Right kidney (tissue), 9 donors: ENCODE measurements at places on chromosomes 7 and 10.

GRCh38 chr7:45888993-45889366, 692 bp downstream of the IGFBP1 start:
- DNase-seq = peak; percentile 27

DNA sequence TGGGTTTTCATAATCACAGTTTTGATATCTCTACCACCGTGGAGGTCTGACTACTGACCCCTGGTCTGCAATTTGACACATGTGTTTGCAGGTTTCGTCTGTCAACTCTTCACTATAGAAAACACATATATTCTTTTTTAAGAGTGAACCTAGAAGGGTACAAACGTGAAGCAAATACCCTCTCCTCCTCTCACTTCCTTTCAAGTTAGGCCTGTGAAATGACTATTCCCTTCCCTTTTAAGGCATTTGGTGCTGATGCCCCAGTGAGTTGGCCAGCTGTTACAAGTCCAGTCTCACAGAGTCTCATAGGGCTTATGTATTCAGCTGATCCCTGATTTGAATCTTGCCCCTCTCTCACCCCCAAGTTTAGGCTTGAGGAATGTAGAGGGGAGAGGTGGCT, 742.0 kb upstream of the IGFBP3 start:
- DNase-seq = no peak

DNA sequence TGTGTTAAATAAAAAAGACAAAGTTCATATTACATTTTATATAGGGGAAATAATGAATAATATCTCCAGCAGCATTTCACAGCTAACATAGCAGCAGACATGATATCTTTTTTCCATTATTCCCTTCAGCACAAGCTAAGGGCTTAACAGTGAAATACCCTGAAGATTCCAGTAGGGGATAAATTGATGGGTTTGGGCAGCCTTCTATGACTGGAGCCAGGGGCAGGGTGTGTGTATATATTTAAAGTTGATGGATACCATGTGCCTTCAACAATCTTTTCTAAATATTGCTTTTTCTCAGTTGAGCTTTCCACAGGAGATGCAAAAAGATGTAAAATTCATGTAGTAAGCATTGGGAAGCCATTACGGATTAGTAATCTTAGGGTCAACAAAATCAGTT, 151.2 kb downstream of the MAGI2 start:
- no peak for DNase-seq

- DNase-seq = no peak
Observed at GRCh38 chr10:99612167-99612831, 7.9 kb downstream of the SLC25A28 start.

- no peak for DNase-seq
Observed at GRCh38 chr7:94706996-94707740, 51.2 kb upstream of the SGCE start.

GRCh38 chr7:43753843-43754242, 4.6 kb upstream of the BLVRA start:
- no peak for DNase-seq

- DNase-seq = peak; percentile 79
Observed at GRCh38 chr10:117544004-117544701, 1.6 kb downstream of the EMX2 start.

- no peak for DNase-seq
Observed at GRCh38 chr7:44294325-44295069, 30.9 kb downstream of the CAMK2B start.

DNA sequence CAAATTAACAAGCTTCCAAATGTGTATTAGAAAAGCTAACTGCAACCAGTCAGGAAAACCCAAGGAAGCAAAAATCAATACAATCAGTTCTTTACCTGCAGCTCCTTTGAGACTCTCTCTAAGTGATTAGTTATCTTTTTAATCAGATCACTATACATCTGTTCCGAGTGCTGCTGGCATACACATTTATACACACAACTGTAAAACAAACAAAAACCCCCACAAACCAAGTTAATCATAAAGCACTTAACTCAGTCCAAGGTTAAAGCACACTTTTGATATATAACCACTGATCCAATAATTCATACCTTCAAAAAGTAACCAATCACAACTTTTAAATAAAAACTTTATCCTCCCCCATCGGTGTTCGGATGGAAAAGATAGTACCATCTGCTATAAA, 25.6 kb downstream of the CACUL1 start:
- no peak for DNase-seq

GRCh38 chr7:66766041-66766440, 25.5 kb downstream of the RABGEF1 start:
- no peak for DNase-seq

- peak; percentile 80 for DNase-seq
Observed at GRCh38 chr10:129968853-129969183, 4.7 kb upstream of the EBF3 start.

- no peak for DNase-seq
Observed at GRCh38 chr7:22291977-22292376, 65.0 kb downstream of the RAPGEF5 start.

GRCh38 chr10:43970717-43971116, 322.0 kb upstream of the ZNF32 start:
- no peak for DNase-seq

DNA sequence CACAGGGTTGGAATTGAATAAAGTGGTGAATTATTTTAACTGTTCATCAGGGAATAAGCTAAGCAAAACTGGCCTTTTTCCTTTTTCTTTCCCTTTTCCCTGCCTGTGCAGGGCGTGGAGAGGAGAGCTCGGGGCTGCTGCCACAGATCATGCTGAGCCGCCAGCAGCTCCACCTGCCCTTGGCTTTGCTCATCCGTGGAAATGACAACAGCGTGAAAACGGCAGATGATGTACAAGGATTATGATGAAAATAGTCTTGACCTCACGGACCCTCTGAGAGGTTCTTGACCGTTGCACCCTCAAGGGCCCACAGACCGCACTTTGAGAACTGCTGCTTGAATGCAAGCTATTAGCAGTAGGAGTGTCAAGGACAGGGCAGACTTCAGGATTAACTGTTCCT, 10.6 kb downstream of the PPP2R2D start:
- no peak for DNase-seq

DNA sequence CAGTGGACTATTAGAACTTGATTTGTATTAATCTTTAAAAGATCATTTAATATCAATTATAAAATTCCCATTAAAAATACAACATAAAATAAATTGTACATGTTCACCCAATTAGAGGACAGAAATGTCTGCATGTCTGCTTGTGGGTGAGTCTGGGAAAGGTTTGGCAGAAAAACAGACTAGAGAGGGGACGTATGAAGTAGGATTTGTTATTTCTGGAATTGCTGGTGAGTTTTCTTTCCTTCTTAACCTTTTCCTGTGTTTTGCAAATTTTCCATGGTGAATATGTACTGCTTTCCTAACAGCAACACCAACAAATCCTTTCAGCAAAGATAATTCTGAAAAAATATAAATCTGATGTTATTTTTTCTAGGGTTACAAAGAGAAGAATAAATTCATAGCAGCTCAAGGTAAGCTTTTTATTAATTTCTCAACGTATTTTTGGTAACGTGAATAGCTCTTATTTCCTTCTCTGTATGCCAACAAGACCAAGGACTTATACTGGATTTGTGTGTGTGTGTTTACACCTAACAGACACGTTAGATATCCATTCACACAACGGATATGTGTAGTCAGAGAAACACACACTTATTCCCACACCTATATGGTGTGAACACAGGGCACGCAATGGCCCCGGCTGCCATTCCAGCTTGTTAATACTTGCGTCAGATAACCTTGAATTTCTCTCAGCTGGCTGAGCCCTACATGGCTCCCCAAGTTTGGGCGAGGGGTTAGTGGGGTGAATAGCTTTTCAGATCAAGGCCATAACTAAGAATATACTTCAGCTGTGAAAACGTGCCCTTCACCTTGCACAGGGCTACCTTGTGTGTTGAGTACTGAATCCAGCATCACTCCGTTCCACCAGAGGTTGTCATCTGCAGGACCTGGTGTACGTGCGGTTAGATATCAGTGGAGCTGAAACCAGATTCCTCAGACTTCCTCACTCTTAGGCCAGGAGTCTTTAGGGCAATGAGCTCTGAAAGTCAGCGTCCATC, 64.6 kb downstream of the MKI67 start:
- no peak for DNase-seq

GRCh38 chr7:80312139-80312661, 177.6 kb downstream of the GNAI1 start:
- DNase-seq = peak; percentile 17

DNA sequence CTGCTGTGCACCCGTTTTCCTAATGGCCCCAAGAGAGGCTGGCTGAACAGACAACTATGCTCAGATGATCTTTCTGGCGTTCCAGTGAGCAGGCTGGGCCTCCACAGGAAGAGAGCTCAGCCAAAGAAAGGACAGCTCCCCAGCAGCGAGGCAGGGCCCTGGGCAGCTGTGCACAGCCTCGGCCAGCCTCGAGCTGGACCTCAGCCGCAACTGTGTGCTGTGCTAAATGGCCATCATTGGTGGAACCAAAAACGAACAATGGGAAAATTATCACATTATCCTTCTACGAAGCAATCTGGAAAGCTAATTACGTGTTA, 97.5 kb downstream of the CTBP2 start:
- DNase-seq = no peak

- DNase-seq = no peak
Observed at GRCh38 chr10:95693071-95693667, 558 bp downstream of the TCTN3 start.

- DNase-seq = no peak
Observed at GRCh38 chr7:21106296-21106732, 319.6 kb upstream of the SP8 start.

GRCh38 chr7:158404031-158404761, 183.4 kb downstream of the PTPRN2 start:
- DNase-seq = no peak

DNA sequence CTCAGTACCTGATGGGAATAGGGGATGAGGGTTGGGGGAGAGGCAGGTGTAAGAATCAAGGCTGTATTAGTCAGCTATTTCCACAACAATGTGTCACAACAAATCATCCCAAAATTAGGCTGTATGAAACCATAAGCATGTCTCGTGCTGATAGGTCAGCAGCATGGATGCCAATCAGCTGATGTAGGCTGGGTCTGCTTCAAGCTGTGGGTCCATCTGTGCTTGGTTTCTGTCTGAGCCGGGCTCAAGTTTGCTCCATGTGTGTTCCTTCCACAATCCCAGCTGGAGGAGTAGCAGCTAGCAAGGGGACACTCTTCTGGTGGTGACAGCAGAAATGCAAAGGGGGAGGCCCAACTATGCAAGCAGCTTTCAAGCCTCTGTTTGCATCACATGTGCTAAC, 97.9 kb upstream of the ZNF746 start:
- no peak for DNase-seq

DNA sequence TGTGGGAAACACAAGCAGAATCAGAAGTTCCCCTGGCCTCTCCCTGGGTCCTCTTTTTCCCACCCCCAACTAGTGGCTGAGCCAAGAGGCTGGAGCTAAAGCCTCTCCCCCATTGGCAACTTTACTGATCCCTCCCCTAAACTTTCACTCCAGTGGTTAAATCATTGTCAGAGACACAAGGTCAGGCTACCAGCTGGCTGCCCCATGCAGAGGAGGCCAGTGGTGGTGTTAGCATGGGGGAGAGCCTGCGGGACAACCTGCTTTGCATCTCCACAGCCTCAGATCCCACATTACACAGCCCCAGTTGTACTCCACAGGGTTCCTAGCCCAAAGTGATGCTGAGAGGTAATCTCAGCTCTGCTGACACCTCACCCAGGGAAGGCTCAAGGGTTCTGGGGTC, 21.0 kb downstream of the NEUROG3 start:
- DNase-seq = no peak
